ENCODE measurements at places on chromosomes 13 and 19.
A peak's percentile ranks its signal among the peaks of the same experiment; 100 is the strongest.

- no peak for DNase-seq
Measured at GRCh38 chr13:95492044-95492801, 60.3 kb upstream of the CLDN10 start.

- no peak for DNase-seq
Measured at GRCh38 chr13:38630780-38631179, 56.1 kb upstream of the FREM2 start.

- DNase-seq: peak; percentile 86
Measured at GRCh38 chr19:38362076-38362945, 12.1 kb upstream of the PSMD8 start.

- no peak for DNase-seq
Measured at GRCh38 chr19:31421856-31422255, 72.6 kb upstream of the TSHZ3 start.

- no peak for DNase-seq
Measured at GRCh38 chr13:37929308-37929707, 59.7 kb upstream of the TRPC4 start.

DNA sequence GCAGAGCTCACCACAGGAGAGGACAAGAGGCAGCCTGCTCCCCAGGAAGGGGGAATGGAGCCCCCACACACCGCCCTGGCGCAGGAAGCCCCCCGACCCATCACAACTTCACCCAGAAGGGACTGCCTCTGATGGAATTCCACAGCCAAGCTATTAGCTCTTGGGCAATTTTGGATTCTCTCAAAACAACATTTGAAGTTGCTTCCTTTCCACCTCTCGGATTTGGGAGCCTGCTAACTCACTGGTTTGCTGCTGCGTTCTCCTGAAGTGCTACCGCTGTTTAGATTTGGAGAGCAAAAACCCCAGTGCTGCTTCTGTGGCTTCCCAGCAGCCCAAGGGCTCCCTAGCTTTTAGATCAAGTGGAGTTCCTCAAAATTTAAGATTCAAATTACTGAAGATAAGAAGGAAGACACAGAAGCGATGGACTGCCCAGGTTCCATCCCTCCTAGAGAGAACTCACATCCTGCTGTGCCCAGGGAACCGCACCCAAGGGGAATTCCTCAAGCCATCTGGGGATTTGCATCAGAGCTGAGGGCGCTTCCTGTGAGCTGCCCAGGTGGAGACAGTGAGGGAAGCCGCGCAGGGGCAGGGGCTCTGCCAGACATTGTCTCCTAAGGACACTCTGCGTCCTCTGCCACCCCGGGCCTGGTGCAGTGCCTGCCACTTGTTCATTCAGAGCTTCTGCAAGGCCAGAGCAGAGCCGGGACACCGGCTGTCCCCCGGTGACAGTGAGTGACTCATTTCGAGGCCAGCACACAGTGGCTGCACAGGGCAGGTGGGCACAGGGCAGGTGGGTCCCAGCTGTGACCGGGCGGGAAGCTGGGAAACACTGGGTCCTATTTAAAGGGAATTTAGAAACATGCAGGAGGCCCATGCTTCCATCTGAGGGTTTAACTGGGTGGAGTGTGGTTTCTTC lies 45.5 kb downstream of the COL4A1 start:
- no peak for DNase-seq

- no peak for DNase-seq
Measured at GRCh38 chr19:33504058-33504444, 17.5 kb downstream of the PEPD start.

GRCh38 chr13:99258946-99259345 lies 767 bp upstream of the GPR18 start:
- no peak for DNase-seq

GRCh38 chr13:23723471-23723870 lies 153.3 kb downstream of the TNFRSF19 start:
- no peak for DNase-seq

GRCh38 chr19:30969591-30969990 lies 379.6 kb downstream of the TSHZ3 start:
- DNase-seq: no peak

DNA sequence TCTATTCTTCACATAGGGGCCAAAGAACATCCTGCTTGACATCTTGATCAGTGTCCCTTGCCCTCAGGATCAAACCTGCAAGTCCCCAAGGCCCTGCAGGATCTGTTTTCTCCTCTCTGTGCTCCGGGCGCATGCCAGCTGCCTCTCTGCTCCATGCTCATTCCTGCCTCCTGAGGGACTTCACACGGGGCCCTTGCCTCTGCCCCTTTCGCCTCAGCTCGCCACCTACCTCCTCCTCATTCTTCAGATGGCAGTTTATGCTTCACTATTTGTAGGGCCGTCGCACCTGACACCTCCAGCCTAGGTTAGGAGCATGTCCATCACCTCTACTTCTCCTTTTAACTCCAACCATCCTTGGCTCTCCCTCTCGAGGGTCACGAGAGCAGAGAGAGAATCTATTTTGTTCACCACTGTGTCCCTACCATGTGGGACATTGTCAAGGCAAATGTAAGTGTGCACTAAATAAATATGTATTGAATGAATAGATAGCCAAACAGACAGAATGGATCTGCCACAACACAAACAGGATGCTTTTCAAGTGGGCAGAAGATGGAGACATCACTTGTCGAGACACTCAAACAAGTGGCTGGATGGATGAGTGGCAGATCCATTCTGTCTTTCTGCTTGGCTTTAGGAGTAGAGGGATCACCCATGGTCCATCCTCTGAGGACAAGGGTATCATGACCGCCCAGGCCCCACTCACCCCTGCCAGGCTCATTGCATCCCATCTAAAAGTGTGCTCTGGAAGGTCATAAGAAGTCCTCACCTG lies 29.6 kb downstream of the ACTN4 start:
- no peak for DNase-seq

DNA sequence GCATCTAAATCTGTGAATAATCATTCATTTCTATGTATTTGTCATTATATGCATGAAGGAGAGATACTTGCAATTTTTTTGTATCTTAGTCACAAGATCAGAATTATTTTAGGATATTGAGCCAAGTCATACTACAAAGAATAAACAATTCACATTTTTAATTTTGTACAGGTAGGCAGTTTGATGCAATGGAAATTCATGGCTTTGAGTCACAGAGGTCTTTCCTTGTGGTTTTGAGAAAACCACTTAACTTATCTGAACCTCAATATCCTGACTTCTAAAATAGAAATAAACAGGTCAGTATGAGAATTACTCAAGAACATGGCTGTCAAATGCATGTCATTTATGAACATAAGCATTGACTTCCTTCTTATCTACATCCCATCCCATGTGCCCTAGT lies 221.4 kb upstream of the SLC10A2 start:
- no peak for DNase-seq

- peak; percentile 67 for DNase-seq
Measured at GRCh38 chr19:41588497-41589209, 12.7 kb downstream of the CEACAM21 start.

DNA sequence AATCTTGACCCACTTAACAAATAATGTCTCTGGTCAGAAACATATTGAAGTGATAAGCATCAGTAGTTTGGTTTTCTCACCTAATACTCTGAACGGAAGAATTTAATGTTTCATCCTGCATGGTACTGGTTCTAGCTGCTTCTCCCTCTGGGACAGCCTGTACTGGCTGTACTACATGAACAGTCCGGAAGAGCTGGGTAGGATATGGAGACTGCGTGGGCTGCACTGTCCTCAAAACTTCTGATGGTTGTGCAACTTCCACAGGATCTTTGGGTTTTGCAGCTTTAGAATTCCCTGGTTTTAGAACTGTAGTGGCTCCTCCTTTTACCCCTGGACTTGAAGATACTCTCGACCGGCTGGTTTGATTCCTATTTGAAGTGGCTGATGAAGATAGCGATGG lies 78.3 kb downstream of the ELF1 start:
- no peak for DNase-seq

DNA sequence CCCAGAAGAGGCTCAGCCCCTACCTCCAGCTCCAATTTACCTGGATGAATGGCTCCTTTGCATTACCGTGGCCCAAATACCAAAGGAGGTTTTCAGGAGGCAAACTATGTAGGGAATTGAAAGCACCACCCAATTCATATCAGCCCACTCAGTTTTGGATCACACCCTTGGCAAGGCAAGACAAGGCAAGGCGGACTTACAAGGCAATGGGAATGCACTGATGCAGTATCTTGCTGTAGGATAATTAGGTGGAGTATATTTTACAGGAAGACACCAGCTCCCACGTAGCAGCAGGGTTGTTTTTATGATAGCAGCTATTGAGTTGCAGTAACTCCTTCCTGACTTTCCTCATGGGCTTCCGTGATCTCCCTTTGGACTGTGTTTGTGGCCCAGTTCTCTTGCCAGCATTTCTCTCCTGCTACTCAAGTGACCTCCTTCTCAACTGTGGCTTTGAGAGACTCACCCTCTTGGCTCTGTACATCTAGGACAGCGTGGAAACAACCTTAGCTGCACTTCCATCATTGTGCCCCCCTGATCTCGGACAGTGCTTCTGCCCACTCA lies 935.9 kb downstream of the EFNB2 start:
- no peak for DNase-seq

DNA sequence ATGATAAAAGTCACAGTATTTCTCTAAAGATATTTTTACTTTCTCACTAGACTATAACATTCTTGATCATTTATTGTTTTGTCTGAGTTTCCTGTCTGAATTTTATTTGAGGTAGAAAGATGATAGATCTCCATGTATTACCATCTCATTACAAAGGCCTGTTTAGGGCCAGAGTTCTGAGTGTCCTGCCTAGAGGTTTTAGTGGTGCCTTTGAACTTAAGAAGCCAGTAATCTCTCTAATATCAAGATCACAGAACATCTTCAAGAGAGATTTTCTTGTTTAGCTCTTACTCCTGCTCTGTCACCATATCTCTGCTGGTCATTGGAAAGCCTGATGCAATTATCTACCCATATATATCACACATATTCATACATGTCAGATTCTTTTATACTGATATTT lies 101.5 kb downstream of the ZAR1L start:
- DNase-seq: no peak

DNA sequence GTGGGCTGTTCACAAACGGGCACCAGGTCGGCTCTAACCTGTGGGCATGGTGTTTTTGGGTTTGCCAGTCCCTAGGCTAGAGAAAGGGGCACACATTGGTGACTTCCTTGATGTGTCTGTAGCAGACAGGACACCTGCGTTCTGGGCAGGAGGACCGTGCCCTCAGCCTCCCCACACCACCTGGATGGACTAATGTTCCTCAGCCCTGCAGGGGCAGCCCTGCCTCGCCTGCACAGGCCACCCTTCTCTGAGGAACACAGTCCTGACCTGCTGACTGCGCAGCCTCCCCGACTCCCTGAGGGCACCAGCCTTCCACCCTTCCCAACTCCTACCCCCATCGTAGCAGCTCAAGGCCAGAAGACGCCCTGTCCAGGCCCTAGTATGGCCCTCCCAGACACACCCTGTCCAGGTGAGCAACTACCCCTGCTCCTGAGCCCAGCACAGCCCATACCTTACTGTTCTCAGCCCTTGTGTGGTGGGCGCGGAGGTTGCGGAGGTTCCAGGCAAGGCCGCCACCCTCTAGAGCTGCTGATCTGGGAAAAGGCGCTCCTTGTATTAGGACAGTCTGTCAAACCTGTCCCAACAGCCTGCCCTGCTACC lies 55.7 kb downstream of the GGACT start:
- no peak for DNase-seq

DNA sequence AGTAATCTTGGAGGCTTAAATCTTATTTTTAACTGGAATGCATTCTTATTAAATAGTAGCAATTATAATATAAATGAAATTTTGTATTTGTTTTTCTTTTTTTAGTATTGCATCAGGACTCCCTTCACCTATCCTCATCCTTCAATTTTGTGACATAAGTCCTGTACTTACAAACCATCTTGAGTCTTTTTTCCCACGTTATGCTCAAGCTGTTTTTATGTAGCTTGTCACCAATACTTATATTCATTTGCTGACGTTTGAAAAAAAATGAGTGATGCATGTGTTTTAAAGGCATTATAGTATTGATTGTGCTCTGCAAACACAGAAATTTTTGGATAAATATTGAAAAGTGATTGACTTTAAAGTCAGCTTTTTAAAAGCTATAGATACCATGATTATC lies 888 bp downstream of the GPR18 start:
- no peak for DNase-seq

DNA sequence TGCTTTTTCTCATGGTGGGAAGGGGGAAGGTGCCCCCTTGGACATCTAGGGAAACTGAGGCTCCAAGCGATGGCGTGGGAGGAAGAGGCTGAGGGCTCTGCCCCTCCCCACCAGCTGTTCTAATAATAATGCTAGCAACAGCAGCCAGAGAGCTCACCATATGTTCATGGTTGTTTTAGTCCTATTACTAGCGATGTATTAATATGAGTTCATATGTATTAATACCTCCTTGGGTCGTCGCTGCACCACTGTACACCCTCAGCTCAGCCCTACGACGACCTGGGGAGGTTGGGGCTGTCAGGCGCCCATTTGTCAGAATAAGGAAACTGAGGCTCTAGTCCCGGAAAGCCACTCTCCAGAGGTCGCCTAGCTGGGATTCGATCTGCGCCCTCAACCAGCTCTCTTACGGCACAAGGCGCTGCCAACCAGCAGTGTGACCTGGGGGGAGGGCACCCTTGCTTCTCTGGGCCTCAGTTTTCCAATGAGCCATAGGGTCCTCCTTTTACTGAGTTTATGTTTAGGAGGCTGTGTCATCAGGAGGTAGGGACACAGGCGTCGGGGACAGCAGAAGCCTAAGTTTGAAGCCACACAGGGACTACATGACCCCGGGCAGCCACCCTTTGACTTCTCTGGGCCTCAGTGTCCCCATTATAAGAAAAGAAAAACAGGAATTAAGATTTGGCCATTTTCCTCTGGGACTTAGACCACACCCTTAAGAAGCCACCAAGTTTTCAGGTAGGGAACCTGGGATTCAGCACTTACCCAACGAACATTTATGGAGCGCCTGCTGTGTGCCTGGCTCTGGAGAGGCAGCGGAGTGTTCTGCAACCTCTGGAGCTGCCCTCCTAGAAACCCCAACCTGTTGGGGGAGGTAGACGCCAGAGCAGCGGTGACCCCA lies 664 bp downstream of the MAST3 start:
- DNase-seq: no peak

GRCh38 chr19:44597131-44597491 lies 16.3 kb upstream of the IGSF23 start:
- DNase-seq: no peak

GRCh38 chr13:61954092-61954491 lies 538.4 kb upstream of the PCDH20 start:
- DNase-seq: no peak

DNA sequence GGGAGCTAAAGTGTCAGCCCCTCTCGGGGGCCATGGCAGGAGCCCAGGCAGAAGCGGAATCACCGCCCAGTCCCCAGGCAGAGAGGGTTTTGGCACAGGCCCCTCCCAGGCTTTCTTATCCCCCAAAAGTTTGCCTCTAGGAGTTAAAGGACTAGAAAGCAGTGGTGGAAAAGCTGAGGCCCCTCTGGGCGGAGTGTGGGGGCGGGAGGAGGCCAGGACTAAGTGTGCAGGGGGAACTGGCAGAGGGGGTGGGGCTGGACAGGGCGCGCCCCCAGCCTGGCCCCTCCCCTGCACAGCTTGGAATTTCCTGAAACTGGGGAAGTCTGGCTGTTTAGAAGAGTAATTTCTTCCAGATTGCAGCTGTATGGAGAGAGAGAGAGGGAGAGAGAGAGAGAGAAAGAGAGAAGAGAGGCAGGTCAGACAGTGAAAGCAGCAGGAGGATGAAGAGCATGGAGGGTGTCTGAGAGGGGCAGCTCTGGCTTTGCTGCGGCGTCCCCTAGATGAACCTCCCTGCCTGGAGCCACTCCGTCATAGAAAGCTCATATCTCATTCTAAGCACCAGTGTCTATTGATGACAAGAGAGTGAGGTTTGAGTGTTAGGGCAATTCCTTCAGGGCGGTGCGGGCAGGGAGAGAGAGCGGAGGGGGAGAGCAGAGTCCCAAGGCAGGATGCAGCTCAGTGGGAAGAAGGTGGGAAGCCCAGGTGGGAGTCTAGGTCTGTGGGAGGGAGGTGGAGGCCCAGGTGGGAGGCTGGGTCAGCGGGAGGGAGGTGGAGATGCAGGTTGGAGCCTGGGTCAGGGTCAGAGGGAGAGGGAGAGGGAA lies at the start of gene CDC42EP5:
TSS of gene CDC42EP5 (minus strand) at position 226 of the 821 bp plus-strand sequence. CDS start 7,749 bp downstream, outside the sequence.
- DNase-seq: peak; percentile 70
